ENCODE measurements at places on chromosomes 4 and X. TPM values are rescaled to one million over a fixed set of nuclear protein-coding genes. Genes with fewer than 3 reads are reported as not detected.

The ETDA gene
- not detected for total RNA-seq

The NXF2 gene
- not detected for total RNA-seq

The SLC9A7 gene
- 7.2 TPM for total RNA-seq

The POLN gene
- 0.37 TPM for total RNA-seq

The GPRIN3 gene
- total RNA-seq: not detected

The UTP3 gene
- 27.4 TPM for total RNA-seq

The MAGEA2B gene
- total RNA-seq: not detected

The SEC24B gene
- total RNA-seq: 15.0 TPM

The TMEM47 gene
- total RNA-seq: 2.0 TPM

The PDZD11 gene
- 52.3 TPM for total RNA-seq

The CDS1 gene
- total RNA-seq: 20.7 TPM

The FSTL5 gene
- not detected for total RNA-seq

The KLKB1 gene
- total RNA-seq: not detected
